Activated CD4-positive, alpha-beta T cell treated with anti-CD3 and anti-CD28 coated beads, Interleukin-2, amount 50 U/mL, for 24 hours (primary cell): ENCODE measurements at places on chromosomes 2 and 18.

GRCh38 chr18:40414155-40414754 is 1540.8 kb upstream of the PIK3C3 start:
- DNase-seq, result no peak

GRCh38 chr2:178782236-178782635 is 25.0 kb downstream of the TTN start:
- no peak for DNase-seq

GRCh38 chr2:235088496-235088921 is 136.7 kb downstream of the SH3BP4 start:
- no peak for DNase-seq

DNA sequence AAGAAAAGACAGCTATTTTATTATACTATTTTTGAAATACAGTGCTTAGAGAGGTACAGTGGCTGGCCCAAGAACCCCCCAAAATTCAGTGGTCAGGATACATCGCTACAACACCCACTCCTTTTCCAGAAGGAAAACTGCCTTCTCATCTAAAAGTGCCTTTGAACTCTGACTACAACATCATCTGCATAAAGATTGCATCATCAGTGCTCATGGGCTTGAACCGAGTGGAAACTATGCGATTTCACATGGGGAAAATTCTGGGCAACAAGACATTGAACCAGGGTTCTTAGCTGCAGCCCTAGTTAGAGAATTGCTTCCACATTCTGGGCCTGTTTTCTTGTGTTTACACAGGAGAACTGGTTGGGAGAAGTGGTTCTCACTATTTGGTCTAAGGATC is 294.6 kb upstream of the SLC14A2 start:
- no peak for DNase-seq

DNA sequence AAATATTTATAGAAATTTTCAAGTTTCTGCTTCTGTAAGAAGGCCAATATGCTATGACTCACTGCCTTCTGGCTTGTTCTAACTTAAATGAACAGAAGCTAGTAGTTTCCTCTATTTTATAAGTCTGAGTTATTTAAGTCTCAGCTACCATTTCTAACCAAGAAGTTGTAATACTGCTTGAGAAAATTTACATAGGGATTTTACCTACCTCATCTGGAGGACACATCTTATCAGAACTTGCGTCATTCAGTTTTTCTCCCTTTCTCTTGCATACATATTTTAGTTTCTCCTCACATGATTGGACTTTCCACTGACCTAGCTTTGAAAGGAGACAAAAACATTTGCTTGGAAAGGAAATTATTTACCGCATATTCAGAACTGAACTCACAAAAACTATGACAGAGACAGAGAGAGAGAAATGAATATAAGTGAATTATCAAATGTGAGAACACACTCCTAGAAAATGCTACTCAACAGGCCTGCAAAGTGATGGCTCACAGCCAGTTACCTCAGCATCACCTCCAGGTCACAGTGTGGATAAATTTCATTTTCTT is 81.1 kb upstream of the CD302 start:
- DNase-seq, result no peak

DNA sequence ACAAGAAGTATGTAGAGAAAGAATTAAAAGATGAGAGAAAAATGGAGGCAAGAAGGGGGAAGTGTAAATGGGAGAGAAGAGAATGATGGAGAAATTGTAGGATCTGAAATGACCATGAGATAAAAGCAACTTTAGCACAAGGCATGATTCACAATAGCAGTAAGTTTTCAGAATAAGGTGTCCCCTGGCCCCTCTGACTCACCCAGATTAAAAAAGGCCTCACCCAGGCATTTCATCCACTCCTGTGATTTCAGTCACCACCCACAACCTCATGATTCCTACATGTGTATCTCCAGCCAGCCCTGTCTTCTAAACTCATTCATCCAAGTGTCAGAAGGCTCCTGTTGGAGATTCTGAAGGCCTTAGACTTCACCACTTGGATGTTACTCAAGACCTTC is 56.6 kb downstream of the SP100 start:
- no peak for DNase-seq

- no peak for DNase-seq
Measured at GRCh38 chr18:79485788-79486355, 90.1 kb downstream of the NFATC1 start.

- no peak for DNase-seq
Measured at GRCh38 chr2:124025171-124025580, at the start of gene CNTNAP5. CNTNAP5 (plus strand) TSS chr2:124025287; CDS start chr2:124025651, 364 bp downstream.

DNA sequence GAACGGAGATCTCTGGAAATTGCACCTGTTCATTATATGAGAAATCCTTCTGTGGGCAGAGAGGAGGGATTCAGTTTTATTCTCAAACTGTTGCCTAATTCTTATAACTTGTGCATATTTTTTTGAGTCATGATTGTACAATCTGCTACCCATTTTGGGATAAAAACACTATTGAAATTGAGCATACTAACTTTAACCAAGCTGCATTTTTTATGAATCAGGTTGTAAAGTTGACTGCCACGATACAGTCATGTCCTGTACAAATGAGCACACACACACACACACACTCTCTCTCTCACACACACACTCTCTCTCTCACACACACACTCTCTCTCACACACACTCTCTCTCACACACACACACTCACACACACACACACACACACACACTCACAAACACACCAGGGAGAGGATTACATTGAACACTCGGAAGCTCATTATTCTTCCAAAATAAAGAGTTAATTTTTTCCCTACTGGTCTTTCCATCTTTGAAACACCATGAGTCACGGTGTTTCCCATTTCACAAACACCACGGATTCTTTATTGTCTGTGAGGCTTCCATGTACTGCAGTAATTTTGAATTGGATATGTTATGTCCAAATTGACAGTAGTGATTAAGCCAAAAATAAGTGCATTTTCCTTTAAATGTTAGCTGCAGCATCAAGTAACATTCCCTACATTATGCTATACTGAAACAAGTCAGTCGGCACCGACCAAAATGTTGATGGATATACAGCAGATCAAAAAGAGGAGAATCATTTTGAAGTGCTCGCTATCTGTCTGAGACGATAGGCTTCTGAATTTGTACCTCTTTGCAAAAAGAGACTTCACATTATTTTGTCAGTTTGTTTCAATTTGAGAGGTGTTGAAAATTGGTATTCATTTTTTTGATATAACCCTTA is 216.9 kb downstream of the ARHGAP15 start:
- DNase-seq, result no peak

GRCh38 chr2:2886922-2887321 is 490.7 kb downstream of the EIPR1 start:
- DNase-seq, result no peak

GRCh38 chr2:38098421-38099098 is 22.6 kb upstream of the CYP1B1 start:
- no peak for DNase-seq

DNA sequence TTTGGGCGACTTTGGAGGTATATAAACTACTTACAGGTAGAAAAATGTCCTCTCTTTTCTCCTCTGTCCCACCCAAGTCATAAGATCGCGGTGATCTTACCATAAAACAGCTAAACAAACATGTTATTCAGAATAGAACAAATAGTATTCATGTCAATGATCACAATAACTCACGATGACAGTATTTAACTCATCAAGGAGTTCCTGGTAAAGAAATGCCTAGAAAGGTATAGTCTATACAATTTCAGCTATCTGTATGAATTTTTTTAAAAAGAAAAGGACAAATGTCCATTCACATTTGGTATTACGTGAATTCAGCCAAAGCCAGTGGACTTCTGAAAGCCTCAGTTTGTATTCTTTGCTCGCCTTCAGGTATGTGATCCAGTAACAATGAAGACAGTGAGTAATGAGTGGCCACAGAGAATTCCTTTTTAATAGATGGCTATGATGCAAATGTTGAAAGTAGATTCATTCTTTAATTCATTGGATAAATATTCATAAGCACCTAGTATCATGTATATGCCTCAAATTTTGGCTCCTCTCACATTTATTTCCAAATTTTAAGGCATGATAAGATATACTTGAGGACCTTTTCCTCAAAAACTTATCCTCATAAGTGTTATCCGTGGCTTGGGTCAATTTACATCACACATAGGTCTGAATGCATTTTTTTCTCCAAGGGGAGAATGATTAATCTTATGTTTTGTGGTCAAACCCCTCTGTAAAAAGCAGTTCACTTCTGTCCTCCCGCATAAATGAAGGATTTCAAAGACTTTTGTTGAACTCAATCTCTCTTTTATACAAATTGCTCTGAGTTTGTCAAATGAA is 20.3 kb downstream of the ABCB11 start:
- DNase-seq, result no peak

GRCh38 chr2:185187421-185187820 is 551.2 kb upstream of the FSIP2 start:
- DNase-seq, result no peak

DNA sequence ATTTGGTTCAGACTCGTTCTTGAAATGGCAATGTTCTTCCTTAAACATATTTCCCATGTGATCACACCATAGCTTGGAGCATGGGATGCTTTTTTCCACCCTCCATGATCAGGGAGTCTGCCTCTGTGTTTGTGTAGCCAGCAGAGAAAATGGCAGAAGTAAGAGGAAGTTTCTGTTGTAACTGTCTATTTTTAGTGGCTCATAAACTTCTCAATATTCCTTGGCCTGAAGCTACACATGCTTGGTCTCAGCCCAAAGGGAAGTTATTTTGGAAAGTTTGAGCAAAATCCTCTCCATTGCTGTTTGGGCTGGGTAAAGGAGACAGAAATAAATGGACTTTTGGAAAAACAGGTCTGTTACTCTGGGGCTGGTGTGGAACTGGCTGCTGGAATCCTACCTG is 33.4 kb upstream of the ITGA6 start:
- no peak for DNase-seq

DNA sequence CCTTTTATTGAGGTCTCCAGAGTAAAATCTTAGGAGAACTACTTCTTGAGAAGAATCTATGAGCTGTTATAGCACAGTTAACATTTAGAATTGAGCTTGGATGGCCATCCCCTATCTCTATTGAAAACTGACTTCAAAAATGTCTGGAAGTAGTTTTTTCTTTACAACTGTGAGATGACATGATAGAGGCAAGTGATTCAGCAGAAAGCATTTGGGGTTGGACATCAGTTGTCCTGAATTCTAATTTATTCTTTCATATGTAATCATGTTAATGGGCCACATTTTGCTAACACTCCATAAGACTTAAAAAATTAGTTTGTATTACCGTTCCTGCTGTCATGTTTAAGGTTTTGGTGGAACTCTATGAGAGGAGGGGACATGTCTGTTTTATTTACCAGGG is 237.0 kb upstream of the SLC14A2 start:
- DNase-seq, result no peak

DNA sequence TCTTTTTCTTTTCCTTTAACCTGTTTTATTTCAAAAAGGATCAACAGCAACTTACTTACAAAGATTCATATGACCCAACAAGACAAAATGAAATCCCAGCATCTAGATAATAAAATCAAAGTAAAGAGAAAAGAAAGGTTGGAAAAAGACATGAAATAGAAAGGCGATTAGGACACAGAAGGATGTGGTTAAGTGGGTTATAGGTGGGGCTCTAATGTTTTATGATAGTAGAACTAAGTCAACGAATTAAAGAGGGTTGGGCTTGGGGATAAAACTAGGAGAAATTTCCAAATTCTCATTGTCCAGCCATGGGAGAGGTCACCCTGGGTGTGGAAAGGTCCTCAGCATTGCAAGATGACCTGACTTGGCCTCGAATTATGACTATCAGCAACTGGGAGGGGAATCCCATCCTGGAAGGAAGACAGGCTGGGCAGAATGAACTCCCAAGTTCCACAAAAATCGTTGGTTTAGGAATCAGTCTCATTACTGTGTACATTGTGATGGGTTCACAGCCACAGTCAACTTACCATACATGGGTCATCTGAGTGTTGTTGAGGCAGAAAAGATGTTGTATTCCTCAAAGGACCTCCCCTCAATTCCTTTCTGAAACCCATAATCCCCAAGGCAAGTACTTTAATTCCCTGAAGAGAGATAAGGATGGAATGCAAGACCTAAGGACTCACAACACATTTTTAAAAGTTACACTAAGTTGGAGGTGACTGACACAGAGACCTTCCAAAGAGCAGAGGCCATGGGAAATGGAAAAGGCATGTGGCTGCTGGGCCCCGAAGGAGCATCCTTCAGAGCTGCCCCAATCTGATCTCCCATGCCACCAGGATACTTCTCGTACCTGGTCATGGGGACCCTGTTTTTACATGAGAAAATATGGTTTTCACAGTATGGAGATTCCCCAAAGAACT is 167.6 kb downstream of the UXS1 start:
- DNase-seq, result no peak

- DNase-seq, result no peak
Measured at GRCh38 chr2:139465789-139466188, 685.6 kb upstream of the NXPH2 start.

DNA sequence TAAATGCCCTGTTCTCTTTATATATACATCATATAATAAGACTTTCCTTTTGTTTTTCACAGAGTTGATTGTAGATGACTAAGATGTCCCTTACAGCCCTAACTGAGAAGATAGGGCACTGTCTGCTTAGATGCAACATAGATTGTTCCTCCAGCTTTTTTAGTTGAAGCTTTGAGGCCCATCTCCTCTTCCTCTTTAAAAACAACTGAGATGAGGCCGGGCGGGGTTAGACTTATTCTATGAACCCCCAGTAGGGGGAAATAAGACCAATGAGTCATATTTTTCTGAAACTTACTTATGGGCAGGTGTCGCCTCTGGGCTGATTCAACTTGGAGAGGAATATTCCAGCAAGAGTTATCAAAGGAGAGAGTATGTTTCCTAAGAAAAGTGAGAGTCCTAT is 84.6 kb downstream of the FBXO15 start:
- DNase-seq, result peak; percentile 49

GRCh38 chr2:13654416-13654815 is 937.7 kb downstream of the TRIB2 start:
- no peak for DNase-seq

- DNase-seq, result peak; percentile 59
Measured at GRCh38 chr18:58525517-58525916, 103.4 kb downstream of the ALPK2 start.
